ENCODE measurements at places on chromosomes 1 and 21.

- no peak for DNase-seq
Measured at GRCh38 chr21:41321211-41321907, 4.8 kb downstream of the FAM3B start.

GRCh38 chr1:25621876-25622275 lies 5.3 kb downstream of the MAN1C1 start:
- DNase-seq: no peak

- DNase-seq: no peak
Measured at GRCh38 chr1:160129046-160129445, 13.5 kb downstream of the ATP1A2 start.

DNA sequence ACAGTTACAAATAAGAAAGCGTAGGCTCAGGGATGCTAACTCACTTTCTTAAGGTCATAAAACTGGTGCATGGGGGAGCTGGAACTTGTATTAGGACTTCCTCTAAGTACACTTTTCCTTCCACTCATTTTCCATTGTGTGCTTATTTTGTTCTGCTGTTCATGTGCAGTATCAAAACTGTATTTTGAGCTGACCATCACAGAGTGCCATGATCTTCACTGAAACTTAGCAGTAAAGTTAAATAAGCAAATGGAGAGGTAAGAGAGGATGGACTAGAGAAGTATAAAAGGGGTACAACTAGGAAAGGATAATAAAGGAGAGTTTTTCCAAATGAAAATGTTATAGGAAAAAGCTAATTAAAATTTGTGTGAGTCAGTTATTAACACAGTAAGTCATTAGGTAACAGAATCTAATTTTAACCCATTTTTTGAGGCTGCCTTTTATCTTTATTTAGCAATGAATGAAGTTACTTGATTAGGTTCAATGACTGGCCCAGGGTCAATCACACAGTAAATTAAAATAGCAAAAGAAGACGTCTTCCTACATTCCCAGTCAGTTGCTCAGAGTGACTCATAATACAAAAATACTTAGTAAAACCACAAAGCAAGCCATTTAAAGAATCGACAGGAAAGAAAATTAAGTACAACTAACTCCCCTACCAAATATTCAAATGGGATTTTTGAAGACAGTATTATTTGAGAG lies 165.8 kb upstream of the C1orf105 start:
- DNase-seq: no peak

GRCh38 chr1:198556971-198557370 lies 16.5 kb upstream of the ATP6V1G3 start:
- DNase-seq: no peak

DNA sequence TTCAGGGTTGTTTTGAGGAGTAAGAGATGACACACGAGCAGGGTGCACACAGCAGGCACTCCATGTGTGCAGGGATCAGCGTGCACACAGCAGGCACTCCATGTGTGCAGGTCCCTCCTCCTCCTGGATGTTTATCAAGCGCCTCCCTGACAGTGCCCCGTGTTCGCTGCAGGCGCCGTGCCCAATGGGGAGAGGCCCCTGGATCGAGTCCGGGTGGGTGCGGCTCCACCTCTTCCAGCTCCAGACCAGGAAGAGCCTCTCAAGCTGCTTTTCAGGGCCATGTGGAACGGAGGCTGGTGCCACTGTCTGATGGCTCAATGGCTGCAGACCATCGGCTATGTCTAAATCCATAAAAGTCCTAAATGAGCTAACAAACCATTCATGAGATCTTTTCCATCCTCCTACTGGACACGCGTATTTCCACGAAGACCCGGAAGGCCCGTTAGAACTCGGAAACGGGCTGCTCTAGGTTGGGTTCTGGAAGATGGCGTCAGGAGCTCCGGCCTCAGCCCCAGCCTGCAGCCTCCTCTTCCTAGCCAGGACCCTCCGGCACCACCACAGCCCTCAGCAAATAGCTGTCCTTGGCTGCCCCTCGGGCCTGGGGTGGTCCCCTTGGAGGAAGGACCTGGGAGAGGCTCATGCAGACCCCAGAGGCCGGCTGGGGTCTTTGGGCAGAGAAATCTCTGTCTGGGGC lies 36.0 kb downstream of the RRP1 start:
- no peak for DNase-seq

- DNase-seq: no peak
Measured at GRCh38 chr21:41148798-41149197, 19.2 kb upstream of the BACE2 start.
